IPS DF 19.7 (cell line): ENCODE measurements at places on chromosomes 13 and 19.
A peak's percentile ranks its signal among the peaks of the same experiment; 100 is the strongest.

- no peak for DNase-seq
These were observed 156.4 kb upstream of the KL start for GRCh38 chr13:32859707-32860292.

GRCh38 chr13:93356469-93356868 is 129.9 kb downstream of the GPC6 start:
- no peak for DNase-seq

DNA sequence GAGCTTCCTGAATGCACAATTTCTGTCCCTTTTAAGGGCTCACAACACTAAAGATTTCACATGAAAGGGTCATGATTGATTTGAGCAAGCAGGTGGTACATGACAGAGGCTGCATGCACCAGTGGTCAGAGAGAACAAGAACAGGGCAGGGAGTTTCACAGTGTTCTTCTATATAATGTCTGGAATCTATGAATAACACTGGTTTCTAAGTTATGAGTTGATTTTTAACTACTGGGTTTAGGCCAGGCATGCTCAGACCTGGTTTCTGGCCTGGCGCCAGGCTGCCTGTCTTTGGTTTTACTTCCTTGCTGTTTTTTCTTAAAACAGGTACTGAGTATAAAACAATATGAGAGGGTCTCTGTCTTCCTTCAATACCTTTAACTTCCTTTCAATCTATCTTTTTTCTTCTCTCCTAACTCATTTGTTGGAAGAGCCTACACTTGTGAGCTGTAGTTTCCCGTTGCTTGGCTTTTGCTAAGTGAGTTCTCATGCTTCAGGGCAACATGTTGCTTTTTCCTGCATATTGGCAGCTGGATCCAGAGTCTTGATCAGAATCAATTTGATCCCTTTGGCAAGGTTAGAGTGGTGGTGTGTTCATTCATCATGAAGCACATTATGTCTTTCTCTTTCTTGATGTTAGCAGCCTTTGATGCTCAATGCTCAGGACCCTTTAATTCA is 38.5 kb upstream of the FGF14 start:
- no peak for DNase-seq

DNA sequence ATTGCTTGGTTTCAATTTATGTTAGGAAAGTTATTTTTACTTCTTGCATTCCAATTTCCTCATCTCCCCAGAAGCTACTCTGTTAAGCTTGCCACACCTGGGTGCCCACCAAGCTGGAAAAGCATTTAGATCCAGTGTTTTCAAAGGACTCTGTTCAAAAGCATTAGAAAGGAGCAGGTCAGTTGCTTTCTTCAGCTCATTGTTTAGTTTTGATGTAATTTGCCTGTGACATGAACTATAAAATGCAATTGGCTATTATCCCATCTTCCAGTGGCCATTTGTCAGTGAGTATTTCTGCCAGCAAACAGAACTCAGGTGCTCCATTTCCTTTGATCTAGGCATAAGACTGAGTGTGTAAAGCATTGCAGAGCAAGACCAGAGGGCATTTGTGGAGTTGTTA is 46.7 kb upstream of the RNF113B start:
- no peak for DNase-seq

DNA sequence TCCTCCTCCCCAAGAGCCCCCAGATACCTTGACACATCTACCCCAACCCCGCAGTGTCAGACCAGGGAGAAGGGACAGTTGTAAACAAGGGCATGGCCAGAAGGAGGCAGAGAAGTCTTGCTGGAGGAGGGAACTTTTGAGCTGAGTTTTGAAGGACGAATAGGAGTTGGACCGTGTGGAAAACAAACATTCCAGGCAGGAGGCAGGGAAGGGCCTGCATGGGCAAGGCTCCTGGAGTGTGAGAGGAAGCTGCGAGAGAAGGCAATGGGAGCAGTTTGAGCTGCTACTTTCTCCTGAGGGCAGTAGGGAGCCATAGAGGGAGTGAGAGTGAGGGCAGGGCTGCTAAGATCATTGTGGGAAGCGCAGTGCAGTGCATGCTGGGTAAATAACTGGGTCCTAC is 23.3 kb downstream of the IL12RB1 start:
- DNase-seq, result no peak

DNA sequence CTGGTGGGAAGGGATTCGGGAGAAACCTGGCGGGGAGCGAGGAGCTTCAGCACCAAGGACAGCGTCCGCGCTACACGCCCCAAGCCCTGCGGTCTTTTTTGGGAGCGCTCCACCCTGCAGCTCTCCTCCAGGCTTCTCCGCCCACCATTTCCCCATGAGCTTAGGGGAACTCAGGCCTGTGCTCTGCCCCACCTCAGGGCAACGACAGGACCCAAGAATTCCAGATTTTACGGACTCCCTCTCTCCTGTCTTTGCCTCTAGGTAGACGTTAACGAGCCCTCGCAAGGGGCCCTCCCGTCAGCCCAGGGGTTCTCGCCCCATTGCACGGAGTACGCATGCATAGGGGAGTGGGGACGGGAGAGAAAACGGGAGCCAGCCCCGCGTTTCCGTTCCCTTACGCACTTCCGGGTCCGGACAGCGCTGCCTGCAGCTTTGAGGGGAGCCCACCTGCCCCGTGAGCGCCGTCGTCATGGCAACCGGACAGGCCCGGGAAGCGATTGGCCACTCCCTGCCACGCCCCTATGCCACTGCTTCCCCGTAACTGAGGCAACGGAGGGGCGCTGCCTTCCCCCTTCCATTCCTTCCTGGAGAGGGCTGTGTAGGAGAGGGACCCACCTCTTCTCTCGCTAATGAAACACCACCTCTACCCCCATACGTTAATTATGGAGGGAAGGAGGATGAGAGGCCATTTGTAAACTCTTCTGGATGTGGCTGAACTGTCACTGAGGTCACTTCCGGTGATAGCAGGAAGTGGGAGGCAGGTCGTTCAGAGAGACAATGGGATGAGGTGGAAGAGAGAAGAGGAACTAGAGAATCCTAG is 20.8 kb downstream of the NOVA2 start:
- peak; percentile 75 for DNase-seq

DNA sequence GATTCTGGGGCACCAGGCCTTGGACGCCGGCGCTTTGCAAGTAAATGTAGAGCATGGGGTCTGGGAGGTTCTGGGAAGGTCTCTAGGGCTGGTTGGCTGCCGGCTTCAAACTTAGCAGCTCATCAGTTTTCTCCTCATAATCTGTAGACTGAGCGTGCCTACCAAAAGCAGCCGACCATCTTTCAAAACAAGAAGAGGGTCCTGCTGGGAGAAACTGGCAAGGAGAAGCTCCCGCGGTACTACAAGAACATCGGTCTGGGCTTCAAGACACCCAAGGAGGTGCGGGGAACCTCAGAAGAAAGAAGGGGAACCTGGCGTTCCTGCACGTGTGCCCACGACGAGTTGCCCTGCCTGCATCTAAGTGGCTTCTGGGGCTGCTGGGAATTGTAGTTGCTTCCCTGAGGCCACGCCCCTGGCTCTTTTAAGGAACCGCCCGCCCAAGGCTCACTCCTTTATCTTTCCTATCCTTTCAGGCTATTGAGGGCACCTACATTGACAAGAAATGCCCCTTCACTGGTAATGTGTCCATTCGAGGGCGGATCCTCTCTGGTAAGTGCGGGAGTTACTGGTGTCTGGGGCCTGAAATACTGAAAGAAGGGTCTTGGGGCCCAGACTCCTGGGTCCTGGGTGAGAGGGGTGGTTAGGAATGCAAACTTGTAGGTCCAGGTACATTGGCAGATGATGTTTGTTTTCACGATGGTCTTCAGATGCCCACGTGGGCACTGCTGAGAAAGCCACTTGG is 984 bp downstream of the RPS11 start:
- no peak for DNase-seq

GRCh38 chr13:76210262-76210661 is 574.1 kb downstream of the LMO7 start:
- DNase-seq, result no peak

GRCh38 chr19:1266129-1266915 is 2.8 kb upstream of the CIRBP start:
- DNase-seq, result no peak

GRCh38 chr13:90272356-90272755 is 1075.1 kb upstream of the MIR17HG start:
- DNase-seq, result no peak

- no peak for DNase-seq
These were observed 541.6 kb downstream of the SUCLA2 start for GRCh38 chr13:47459512-47459911.

- DNase-seq, result no peak
These were observed 13.1 kb upstream of the ADPRHL1 start for GRCh38 chr13:113466383-113466782.

DNA sequence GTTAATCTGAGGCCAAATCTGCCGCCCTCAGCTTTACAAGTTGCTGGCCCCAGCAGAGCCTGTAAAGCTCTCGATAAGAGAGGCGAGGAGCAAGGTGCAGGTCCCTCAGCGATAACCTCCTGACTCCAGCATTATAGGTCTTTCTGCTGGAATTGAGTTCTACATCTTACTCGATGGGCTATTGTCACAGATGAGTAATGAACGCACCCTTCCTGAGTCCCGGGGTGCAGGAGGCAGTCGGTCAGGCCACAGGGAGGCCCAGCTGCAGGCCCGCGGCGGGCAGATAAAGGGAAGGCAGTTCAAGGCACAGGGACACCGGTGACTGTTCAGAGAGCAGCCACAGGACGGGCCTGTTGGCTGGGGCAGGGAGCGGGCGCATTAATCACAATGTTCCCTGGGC is 157.6 kb upstream of the OBI1 start:
- DNase-seq, result no peak

- DNase-seq, result no peak
These were observed 503.0 kb downstream of the LIG4 start for GRCh38 chr13:107712145-107712860.

- no peak for DNase-seq
These were observed 19.6 kb downstream of the MTMR6 start for GRCh38 chr13:25267715-25268114.

- no peak for DNase-seq
These were observed 313.5 kb downstream of the KLF12 start for GRCh38 chr13:73820688-73821087.

- DNase-seq, result no peak
These were observed 2.3 kb downstream of the HTR2A start for GRCh38 chr13:46894568-46894967.

- no peak for DNase-seq
These were observed 2.4 kb upstream of the SSBP4 start for GRCh38 chr19:18416778-18417249.

DNA sequence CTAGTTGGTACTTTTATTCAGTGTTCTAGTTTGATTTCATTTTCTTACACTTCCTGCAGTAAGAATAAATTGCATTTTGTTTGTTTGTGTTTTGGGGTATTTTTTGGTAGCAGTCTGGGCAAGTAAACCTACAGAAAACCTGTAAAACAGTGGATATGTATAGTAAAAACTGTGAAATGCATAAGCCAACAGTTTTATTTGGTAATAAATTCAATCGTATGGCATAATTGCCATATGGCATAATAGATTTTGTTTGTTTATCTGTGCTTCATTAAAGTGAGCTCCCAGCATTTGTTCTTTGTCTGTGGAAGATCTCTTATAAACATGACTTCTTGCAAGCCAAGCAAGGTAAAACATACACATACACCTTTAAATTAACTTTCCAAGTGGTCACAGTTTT is 111.9 kb downstream of the PCDH9 start:
- DNase-seq, result no peak

GRCh38 chr13:22193070-22193469 is 522.2 kb downstream of the FGF9 start:
- DNase-seq, result no peak

GRCh38 chr19:55384920-55385723 is 610 bp upstream of the RPL28 start:
- peak; percentile 81 for DNase-seq

DNA sequence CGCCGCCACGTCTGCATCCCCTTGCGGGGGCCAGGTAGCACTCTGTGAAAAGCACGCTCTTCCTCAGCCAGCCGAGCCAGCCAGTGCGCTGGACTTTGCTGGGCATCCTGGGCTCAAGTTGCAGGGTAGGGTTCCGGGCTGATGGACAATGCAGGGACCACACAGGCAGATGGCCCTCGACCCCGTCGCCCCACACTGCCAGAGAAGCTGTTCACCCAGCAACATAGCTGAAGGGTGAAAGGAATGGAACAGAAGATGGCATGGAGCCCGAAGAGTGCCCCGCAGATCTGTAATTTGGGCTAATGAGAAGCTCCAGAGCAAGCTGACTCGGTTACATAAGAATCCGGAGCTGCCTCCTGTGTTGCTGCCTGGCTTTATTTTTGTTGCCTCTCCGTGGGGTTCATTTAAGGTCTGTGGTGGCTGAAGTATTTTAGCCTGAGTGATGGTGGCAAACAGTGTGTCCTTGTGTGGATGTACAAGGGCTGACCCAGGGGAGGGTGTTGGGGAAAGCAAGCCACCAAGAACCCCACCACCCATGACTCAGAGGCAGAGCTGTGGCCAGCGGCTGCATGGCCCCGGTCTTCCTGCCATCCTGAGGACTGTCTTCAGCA is 105.8 kb downstream of the SOX1 start:
- no peak for DNase-seq

DNA sequence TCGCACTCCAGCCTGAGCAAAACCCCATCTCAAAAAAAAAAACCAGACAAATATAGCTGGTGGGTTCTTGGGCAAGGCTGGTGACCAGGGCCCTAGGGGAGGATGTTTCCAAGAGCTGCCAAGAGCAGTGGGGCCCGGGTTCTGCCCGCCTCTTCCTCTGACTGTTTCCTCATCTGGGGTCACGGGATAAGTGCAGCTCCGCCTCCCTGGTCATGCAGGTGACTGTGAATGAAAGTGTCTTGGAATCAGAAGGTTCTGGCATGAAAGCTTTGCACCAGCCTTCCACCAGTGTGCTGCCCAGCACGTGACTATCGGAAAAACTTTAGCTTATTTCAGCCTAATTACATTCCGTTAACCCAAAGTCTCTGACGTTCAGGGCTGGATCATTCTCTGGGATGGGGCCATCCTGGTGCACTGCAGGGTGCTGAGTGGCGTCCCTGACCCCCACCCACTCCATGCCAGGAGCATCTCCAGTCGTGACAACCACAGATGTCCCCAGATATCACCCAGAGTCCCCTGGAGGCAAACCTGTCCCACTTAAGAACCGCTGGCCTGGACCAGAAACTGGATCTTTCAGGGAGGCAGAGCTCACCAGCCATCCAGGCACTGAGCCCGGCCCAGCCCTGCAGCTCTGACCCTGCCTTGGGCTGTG is 85.6 kb downstream of the GNG7 start:
- DNase-seq, result no peak

GRCh38 chr13:113273851-113274590 is 23.0 kb upstream of the LAMP1 start:
- no peak for DNase-seq

DNA sequence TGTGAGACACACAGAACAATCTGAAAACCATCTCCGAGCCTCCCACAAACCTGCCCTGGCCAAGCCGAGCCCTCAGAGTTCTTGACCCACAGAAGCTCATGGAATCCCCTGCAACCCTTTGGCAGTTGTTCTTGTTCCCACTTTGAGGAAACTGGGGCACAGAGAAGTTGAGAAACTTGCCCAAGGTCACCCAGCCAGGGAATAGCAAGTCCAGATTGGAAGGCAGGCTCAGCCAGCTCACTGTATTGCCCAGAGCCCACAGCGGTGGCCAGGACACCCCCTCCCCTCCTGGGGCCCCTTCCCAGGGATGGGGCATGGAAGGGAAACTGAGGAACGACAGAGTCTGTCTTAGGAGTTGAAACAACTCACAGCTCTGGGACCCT is 1.8 kb downstream of the ZSWIM4 start:
- DNase-seq, result no peak
